ENCODE measurements at places on chromosomes 2 and 18. TPM values are rescaled to one million over a fixed set of nuclear protein-coding genes. Genes with fewer than 3 reads are reported as not detected.

DNA sequence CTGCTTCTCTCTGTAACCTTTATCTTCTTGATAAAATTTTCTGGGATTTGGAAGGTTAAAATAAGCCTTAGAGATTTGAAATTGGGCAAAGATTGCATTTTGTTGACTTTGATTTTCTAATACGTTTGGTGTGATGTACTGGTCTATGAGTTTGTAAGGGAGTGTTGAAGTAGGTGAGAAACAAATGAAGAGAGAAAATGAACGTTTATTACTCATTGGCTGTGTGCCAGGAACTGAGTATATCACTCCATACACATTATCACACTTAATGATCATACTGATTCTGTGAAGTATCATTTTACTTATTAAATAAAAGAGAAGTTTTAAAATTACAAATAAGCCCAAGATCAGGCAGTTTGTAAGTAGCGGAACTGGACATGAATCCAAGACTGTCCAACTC lies 795.1 kb upstream of the ZEB2 start:
- DNase-seq, result no peak

The FAM110C gene
- total RNA-seq, result 8.3 TPM

- no peak for DNase-seq
Observed at GRCh38 chr2:159518321-159519005, 97.9 kb downstream of the BAZ2B start.

The ITGA4 gene
- 1.8 TPM for total RNA-seq

DNA sequence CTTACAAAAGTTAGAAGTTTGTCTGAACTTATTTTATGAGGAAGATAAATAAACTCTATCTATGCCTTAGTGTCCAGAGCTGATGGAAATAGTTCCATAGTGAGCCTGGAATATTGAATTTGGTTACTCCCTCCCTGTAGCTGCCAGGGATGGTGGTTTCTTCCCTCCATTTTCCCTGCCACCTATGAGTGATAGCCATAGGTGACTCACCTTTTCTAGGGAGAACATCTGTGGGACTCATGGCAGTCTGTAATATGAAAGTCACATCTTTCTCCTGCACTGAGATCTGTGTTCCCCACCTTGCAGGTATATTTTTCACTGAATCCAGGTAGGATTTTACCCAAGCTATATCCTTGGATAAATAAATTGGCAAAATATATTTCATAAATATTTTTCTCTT lies 148.8 kb downstream of the TPGS2 start:
- DNase-seq, result no peak

The UGT1A8 gene
- total RNA-seq, result not detected

The NETO1 gene
- total RNA-seq, result 1.5 TPM

The ABCG8 gene
- not detected for total RNA-seq

DNA sequence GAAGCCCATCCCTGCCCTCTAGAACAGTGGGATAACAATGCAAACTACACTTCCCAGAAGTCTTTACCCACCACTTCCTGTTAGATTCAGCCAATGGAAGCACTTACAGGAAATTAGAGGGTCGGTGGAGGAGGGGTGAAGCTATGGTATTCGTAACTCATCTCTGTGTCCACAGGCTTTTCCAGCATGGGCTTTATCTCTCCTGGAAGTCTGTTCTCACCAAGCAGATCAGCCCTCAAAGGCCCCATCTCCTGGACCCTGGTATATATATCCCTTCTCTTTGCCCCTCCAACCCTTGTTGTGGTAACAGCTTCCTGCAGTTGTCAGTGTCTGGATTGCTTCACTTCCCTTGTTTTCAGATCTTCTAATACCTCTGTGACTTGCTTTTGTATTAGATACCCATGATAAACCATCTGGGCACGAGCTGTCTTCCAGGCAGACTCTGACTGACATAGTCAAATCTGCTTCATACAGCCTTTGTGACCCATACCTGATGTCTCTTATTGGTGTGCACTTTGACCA lies 475.0 kb upstream of the POU3F3 start:
- DNase-seq, result no peak

DNA sequence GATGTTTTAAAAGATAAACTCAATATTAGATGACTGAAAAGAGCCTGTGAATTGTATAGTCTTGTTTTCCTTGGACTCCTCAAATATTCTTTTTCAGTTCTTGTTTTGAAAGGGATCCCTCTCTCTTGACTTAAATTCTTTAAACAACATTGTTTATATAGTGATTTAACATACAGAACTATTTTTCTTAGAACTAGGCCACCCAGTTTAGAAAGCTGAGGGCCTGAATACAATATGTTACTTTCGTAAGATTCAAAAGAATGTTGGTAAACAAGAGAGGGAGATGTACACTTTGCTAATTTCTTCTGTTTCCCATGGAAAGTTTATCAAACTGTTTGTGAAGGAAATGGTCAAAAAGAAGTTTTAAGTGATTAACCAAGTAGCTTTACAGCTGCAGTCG lies 5.5 kb upstream of the TSPYL6 start:
- DNase-seq, result no peak

GRCh38 chr2:67446491-67446911 lies 49.4 kb downstream of the ETAA1 start:
- DNase-seq, result no peak

GRCh38 chr2:47034973-47035609 lies 119.5 kb upstream of the MCFD2 start:
- peak; percentile 83 for DNase-seq

GRCh38 chr2:44247924-44248323 lies 27.4 kb upstream of the SLC3A1 start:
- no peak for DNase-seq

DNA sequence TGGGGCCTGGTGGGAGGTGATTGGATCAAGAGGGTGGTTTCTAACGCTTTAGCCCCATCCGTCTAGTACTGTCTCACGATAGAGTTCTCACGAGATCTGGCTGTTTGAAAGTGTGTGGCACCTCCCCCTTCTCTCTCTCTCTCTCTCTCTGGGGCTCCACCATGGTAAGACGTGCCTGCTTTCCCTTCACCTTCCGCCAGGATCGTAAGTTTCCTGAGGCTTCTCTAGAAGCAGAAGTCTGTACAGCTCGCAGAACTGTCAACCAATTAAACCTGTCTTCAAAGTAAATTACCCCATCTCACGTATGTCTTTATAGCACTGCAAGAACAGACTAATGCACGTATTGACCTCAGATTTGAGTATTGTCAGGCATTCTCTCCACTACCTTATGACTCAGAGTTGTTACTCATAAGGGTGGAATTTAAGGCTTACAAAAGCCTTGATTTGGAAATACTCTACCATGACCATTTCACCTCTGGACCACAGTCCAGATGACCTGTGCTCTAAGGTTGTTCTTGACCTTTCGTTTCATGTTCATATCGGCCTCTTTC lies 99.5 kb upstream of the AGAP1 start:
- no peak for DNase-seq

DNA sequence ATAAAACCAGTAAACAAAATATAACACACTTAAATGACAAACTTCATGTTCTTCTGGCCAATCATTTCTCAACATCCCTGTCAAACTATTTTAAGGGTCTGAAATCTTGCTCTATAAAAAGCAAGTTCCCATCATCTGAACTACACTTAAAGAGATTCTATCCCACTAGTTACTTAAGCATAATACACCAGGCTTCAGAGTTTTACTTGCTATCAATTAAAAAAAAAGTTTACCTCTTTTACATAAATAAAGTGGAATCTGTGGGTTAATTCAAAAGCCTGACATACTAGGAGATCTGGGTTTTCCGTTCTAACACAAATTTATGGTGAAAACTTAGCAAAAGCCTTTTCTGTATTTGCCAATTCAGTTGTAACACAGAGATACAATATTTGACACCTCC lies 1.9 kb downstream of the CLASP1 start:
- DNase-seq, result no peak

DNA sequence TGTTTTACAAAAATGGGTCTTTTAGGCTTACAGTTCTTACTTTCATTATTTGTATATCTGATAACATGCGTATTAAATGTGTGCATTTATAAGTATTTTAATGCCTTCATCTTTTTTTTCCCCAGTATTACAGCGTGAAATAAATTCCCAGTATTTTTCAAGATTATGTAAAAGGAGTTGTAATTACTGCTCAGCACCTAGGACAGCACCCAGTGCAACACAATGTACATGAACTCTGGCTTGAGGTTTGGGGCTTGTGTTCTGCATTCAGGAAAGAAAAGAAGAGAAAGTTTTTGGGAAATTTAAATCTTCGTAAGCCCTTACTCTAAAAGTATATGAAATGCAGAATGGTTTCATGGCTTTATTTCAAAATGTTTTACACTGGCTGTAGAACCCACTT lies 16.7 kb downstream of the ZNF638 start:
- DNase-seq, result no peak

The XDH gene
- not detected for total RNA-seq

The PLEK gene
- 4.4 TPM for total RNA-seq

DNA sequence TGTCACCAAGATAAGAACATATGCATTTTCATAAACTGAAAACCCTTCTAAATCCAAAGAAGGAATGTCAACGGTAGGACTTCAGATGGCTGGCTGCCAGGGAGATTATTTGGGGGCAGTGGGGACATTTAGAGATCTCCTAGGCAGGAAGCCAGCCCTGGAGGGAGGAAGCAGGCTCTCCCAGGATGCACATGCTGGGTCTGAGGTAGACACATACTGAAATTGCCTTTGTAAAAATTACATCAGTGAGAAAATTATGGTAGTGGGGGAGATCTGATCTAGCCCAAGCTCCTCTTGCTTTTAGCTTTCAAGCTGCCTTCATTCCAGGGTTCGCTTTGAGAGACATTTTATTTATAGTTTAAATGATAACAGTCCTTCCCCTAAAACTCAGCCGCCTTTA lies 24.1 kb downstream of the MPP4 start:
- no peak for DNase-seq

DNA sequence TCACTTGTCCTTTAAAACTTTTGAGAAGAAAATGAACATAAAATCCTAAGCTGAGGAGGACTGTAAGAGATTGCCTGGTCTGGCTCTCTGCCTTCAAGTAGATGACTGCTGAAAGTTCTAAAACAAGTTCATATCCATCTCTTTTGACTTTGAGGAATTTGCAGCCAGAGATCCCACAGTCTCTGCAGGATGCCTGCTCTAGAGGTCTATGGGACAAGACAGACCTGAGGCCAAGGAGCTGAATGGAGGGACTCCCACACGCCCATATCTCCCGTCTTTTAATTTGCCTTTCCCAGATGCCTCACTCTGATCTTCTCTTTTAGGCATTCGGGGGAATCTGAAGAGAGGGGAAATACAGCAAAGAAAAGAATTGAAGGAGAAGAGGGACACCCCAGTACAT lies 255.9 kb upstream of the RASGRP3 start:
- no peak for DNase-seq

GRCh38 chr2:211837206-211837605 lies 701.4 kb downstream of the ERBB4 start:
- DNase-seq, result no peak

The CHRND gene
- not detected for total RNA-seq

The ZNF385B gene
- total RNA-seq, result 33.3 TPM

DNA sequence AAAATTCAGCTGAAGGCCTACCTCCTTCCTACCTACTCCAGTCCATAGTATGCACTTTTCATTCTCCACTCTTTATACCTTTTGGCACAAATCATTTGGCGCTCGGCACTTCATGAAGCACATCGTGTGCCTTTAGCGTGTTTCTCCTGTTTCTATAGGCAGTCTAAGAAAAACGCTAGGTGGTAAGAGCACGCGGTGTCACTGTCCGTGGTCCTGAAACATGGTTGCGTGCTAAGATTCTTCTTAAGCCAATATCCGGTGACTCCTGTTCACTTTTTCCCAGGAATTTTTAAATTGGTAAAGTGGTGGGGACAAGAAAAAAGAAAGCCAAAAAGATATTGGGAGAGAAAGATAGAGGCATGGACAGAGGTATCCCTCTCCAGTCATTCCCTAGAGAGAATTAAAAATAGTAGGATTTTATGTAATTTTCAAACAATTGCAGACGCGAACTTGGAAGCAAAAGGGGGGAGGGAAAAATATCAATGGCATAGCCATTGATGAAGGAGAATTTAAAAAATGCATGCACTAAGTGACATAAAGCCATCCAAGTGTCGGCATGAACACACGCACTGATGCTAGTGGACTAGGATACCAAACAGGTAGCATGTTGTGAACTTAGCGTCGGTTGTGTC lies 1.4 kb upstream of the CTNNA2 start:
- no peak for DNase-seq

- no peak for DNase-seq
Observed at GRCh38 chr2:102028470-102028869, 36.7 kb downstream of the IL1R2 start.

DNA sequence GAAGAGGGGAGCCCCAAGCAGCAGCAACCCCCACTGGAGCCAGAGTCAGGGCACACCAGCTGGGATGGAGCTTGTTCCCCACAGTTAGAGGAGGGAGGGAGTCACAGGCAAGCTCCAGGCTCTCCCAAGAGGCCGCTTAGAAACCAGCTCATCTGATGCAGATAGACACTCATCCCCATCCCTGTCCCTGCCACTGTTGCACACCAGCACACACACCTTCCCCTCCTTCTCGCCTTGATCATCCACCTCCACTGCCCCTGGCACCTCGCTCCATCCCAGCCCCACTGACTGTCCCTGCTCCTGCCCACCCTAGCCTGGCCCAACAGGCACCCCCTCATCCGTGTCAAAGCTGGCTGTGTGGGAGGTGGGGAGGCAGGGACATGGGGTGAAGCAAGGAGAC lies 1.5 kb upstream of the RUFY4 start:
- DNase-seq, result peak; percentile 52

GRCh38 chr2:151733771-151734672 lies at the start of gene NEB:
TSS of gene NEB (minus strand) at chr2:151734476. CDS start at chr2:151733156, 1,320 bp downstream.
- DNase-seq, result no peak

The MC4R gene
- total RNA-seq, result not detected

The NEU4 gene
- total RNA-seq, result 0.31 TPM

The TSGA10 gene
- 7.0 TPM for total RNA-seq

The TPGS2 gene
- 93.1 TPM for total RNA-seq

DNA sequence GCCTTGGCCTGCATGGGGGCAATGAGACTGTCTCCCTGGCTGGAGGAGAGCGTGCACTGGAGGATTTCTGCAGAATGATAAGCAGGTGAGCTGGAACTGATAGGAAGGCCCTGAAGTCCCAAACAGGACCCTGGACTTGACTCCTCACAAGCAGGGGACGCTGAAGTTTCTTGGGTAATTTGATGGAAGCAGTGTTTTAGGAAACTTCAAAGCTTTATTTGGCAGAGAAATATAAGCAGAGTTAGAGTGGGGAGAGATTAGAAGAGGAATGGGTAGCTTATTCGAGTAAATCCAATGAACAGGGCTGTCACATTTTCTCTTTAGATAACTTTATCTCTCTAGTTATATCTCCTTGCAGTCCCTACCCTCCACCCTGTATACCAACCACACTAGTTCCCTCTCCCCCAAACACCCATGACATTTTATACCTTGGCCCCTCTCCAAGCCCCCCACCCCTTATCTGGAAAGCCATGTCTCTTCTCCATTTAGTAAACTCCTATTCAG lies 73.6 kb upstream of the IGFBP5 start:
- DNase-seq, result no peak

The TDRD15 gene
- not detected for total RNA-seq

All from right atrium auricular region (tissue), 2 donors.